Type B pancreatic cell (in vitro differentiated cells): ENCODE measurements at places on chromosomes 2 and 18. TPM values are rescaled to one million over a fixed set of nuclear protein-coding genes. Genes with fewer than 3 reads are reported as not detected.

DNA sequence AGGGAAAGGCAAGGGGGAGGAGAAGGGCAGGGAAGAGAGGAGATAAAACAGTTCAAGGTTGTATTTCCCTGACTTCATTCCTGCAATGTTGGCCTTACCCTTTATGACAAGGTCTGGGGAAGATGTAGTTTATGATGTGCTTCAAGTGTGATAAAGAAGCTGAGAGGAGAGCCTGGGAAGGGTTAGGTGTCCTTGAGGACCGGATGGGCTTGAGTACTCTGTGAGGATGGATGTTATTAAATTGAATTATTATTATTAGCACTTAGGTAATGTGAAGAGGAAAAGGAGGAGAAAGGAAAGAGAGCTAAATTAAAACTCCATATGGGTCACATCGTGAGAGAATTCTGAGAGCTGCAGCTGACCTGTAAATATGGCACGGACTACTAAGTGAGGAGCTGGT lies 719.4 kb upstream of the CELF4 start:
- H3K4me1 ChIP-seq = no peaks in the 10 kb centered on the region
- H3K4me3 ChIP-seq = no peak overlapping the region
- H3K27me3 ChIP-seq = no peaks in the 10 kb centered on the region
- H3K27ac ChIP-seq = no peak overlapping the region
- H3K36me3 ChIP-seq = no peaks in the 10 kb centered on the region
- DNase-seq = no peak

DNA sequence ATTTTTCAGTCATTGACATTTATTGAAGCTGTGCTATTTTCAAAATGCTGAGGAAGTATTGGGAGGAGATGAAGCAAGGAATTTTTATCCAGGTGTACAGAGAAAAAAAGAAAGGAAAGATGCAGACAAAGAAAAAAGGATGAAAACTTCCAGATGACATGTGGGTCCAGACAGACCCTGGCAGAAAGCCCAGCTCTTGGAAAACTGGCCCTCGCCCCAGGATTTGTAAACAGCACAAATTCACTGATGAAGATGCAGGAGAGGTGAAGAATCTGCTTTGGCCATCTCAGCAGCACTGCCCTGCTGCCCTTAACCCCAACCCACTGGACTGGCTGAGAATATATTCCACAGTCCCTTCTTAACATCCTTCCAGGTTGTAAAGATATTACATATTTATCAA lies 12.5 kb downstream of the TACR1 start:
- H3K36me3 ChIP-seq = no peaks in the 10 kb centered on the region
- no peak overlapping the region for H3K4me3 ChIP-seq
- no peak for DNase-seq
- no peaks in the 10 kb centered on the region for H3K4me1 ChIP-seq
- peaks cover 12% of the 10 kb centered on the region for H3K27me3 ChIP-seq

- no peaks in the 10 kb centered on the region for H3K36me3 ChIP-seq
- no peak overlapping the region for H3K4me3 ChIP-seq
- H3K27me3 ChIP-seq = peaks cover 3% of the 10 kb centered on the region
- no peak overlapping the region for H3K27ac ChIP-seq
- DNase-seq = no peak
- H3K4me1 ChIP-seq = no peaks in the 10 kb centered on the region
These were observed 218.8 kb downstream of the CBLN2 start for GRCh38 chr18:72325307-72325706.

The C2orf92 gene
- 9.0 and 11.5 TPM in 2 replicates for total RNA-seq

- no peaks in the 10 kb centered on the region for H3K36me3 ChIP-seq
- no peak for DNase-seq
- H3K27ac ChIP-seq = no peak overlapping the region
- no peaks in the 10 kb centered on the region for H3K4me1 ChIP-seq
These were observed 9.2 kb downstream of the PTPRN start for GRCh38 chr2:219300022-219300421.

GRCh38 chr2:129755786-129756185 lies 223.7 kb upstream of the RAB6C start:
- no peak for DNase-seq
- peaks cover 9% of the 10 kb centered on the region for H3K4me1 ChIP-seq
- H3K27me3 ChIP-seq = peaks cover 9% of the 10 kb centered on the region
- H3K36me3 ChIP-seq = no peaks in the 10 kb centered on the region
- no peak overlapping the region for H3K4me3 ChIP-seq
- H3K27ac ChIP-seq = no peak overlapping the region

The GPAT2 gene
- 0.39 TPM in 1 of 2 replicates, not detected in the other for total RNA-seq

The RGPD4 gene
- total RNA-seq = not detected in 2 replicates

GRCh38 chr18:65768120-65768778 lies 17.4 kb downstream of the CDH7 start:
- H3K27me3 ChIP-seq = no peaks in the 10 kb centered on the region
- no peaks in the 10 kb centered on the region for H3K4me1 ChIP-seq
- H3K4me3 ChIP-seq = no peak overlapping the region
- H3K36me3 ChIP-seq = no peaks in the 10 kb centered on the region

DNA sequence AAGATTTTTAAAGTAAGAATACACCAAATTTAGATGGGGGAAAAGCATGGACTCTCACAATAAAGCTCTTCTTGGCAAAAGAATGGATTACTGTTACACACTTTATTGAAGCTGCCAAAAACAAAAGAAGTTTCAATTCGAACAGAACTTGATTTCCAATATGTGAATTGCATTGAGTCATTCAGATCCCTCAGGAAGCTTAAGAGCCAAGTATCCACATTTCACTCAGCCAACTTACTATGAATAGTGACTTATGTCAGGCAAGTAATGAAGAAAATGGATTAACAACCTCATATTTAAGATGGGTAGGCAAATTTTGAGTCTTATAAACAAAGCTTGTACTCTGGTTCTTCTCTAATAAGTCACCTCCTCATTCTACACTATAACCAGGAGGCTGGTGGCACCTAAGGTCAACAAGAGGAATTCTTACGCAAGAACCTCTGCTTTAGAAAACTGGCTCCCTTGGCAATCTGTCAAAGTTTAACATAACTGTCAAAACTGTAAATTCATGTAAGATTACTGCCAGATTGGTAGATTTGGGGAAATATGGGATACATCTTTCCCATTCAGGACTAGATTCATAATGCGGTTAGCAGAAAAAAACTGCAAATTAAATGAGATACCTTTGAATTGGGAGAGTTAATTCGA lies 6.0 kb downstream of the HADHA start:
- H3K4me3 ChIP-seq = no peak overlapping the region
- H3K4me1 ChIP-seq = peaks cover 19% of the 10 kb centered on the region
- peaks cover 13% of the 10 kb centered on the region for H3K36me3 ChIP-seq
- H3K27me3 ChIP-seq = no peaks in the 10 kb centered on the region

The PLB1 gene
- total RNA-seq = 1.9 and 3.4 TPM in 2 replicates

The ZNF385B gene
- 1.1 and 1.9 TPM in 2 replicates for total RNA-seq

DNA sequence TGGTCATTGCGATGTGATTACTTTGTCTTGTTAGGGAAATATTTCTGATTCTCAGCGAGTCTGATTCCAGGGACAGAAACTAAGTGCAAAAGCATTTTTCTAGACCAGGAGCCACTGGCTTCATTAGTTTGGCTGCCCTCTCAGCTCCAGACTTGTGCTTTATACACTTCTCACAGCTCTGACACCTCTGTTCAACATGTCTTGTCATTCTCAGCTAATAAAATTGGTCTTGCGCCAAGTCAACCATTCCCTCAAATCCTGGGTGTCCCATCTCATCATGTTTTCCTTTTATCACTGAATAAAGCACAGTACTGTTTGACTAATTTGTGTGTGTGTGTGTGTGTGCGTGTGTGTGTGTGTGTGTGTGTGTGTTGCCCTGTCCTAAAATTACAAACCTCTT lies 215.5 kb upstream of the EPHA4 start:
- no peak for DNase-seq
- H3K4me1 ChIP-seq = no peaks in the 10 kb centered on the region
- no peak overlapping the region for H3K4me3 ChIP-seq
- H3K36me3 ChIP-seq = no peaks in the 10 kb centered on the region
- H3K27ac ChIP-seq = no peak overlapping the region
- no peaks in the 10 kb centered on the region for H3K27me3 ChIP-seq

The KHK gene
- total RNA-seq = 14.7 and 28.4 TPM in 2 replicates
